ENCODE measurements at places on chromosomes 1 and 21.

GRCh38 chr1:158333405-158334155 lies 2.2 kb upstream of the CD1B start:
- no peak for DNase-seq

DNA sequence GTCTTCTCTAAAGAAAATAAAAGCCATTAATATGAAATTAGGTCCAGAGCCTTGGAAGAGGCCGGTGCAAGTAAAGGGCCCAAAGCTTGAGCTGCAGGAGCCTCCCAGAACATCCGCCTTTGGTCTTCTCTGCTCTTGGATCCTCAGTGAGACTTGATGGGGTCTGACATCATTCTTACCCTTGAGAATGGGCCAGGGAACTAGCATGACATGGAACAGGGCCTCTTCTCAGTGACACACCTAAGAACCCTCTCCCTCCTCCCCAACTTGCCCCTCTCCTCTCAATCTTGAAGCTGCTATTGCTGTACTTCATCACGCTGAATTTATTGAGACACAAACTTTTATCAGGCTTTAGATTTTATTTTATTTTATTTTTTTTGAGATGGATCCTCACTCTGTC lies 40.3 kb upstream of the SRSF10 start:
- no peak for DNase-seq

DNA sequence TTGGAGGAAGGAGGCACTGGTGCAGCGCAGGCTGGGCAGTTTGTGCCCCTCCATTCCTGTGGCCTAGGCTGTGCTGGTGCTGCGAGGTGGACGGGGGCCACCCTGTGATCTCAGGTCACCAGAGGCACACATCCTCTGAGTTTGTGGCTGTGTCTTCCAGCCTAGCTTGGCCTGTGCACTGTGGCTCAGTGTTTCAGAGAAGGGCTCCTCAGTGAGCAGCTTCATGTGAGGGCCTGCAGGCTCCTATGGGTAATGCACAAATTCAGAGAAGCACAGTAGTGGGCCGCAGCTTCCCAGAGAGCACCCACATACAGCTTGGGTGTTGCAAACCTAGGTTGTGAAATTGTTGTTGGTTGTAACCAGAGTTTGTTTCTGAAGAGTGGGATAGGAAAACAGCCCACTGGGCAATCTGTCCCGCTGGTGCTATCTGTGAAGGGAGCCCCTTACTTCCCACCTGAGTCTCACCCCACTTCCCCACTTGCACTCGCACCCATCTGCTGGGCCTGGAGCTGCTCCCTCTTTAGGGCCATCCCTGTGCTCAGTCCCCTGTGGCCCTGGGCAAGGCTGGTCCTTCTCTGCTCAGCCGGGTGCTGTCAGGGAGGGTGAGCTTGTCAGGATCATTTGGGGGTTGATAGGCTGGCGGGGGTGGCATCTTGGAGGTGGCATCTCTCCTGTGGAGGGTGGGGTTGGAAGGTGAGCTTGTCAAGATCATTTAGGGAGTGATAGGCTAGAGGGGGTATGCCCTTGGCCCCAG lies 30.2 kb downstream of the SNAP47 start:
- DNase-seq: no peak

DNA sequence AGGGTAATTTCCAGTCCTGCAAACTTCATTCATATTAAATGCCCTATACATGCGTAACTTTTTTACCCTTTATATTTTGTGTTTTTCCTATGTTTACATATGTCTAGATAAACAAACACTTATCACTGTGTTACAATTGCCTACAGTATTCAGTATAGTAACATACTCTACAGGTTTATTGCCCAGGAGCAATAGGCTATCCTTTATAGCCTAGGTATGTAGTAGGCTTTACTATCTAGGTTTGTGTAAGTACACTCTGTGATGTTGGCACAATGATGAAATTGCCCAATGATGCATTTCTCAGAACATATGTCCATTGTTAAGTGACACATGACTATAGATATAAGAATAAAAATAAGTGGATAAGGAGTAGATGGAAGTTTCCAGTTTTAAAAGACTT lies 345.5 kb upstream of the C1orf87 start:
- DNase-seq: no peak

- no peak for DNase-seq
Observed at GRCh38 chr1:31099293-31100032, 33.9 kb upstream of the PUM1 start.

DNA sequence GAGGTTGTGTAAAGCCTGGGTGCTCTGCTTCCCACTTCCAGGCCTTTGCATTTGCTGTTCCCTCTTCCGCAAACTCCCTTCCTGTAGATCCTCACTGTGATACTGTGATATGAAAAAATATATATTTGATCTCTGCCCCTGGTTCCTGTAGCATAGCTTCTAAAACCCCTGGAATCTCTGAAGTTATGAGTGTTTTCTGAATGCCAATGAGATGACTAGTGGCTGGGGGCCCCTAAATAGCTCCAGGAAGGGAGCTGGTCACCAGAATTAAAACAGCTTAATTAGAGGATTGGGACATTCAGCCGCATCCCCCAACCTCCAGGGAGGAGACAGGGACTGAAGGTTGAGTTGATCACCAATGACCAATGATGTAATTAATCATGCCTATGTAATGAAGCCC lies 21.9 kb downstream of the DUSP10 start:
- no peak for DNase-seq

DNA sequence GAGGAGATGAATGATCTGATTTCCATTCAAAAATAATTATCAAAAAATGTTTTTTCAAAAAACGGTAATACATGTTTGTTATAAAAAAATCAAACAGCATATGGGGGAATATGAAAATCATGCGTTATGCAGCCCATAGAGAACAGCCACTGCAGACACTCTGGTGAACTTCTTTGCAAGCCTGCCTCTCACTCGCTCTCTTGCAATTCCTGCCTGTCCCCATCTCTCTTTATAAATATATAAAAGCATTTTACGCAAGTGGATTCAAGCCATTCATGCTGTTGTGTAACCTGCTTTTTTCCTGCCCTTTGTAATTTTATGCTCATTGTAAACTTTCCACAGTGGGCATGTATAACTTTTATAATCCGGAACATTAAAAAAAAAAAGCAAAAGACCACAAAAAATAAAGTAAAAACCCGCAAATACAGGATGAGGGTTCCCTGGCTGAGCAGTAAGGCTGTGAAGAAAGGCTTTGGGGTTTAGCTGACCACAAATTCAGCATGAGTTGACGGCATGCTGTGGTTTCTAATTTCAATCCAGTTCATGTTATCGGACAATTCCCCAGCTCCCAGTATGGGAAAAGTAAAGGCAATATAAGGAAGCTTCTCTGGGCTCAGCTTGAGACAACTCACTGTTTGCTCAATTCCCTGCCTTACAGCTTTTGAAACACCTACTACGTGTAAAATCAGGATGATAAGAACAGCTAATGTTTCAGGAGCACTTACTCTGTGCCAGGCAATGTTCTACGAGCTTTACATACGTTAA lies 52.8 kb upstream of the ZBTB40 start:
- DNase-seq: no peak

DNA sequence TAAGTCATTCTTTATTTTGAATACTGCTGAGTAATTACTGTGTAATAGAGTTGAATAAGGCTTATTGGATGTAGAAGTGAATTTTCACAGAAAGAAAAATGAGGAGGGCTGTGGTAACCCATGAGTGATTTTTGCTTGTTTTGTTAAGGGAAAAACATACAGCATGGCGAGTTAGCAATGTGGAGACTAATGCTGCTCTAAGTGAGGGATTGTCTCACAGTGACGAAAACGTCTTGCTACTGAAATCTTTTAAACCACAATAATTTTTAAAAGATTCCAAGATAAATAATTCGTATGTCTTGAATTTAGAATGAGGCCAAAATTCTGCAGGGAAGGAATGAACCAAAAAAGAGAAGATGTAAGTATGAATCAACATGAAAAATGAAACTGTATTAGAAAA lies 16.2 kb upstream of the PLA2G4A start:
- no peak for DNase-seq

- DNase-seq: no peak
Observed at GRCh38 chr1:3956527-3957170, 56.6 kb upstream of the C1orf174 start.

GRCh38 chr1:198641501-198641900 lies 2.7 kb downstream of the PTPRC start:
- DNase-seq: no peak

DNA sequence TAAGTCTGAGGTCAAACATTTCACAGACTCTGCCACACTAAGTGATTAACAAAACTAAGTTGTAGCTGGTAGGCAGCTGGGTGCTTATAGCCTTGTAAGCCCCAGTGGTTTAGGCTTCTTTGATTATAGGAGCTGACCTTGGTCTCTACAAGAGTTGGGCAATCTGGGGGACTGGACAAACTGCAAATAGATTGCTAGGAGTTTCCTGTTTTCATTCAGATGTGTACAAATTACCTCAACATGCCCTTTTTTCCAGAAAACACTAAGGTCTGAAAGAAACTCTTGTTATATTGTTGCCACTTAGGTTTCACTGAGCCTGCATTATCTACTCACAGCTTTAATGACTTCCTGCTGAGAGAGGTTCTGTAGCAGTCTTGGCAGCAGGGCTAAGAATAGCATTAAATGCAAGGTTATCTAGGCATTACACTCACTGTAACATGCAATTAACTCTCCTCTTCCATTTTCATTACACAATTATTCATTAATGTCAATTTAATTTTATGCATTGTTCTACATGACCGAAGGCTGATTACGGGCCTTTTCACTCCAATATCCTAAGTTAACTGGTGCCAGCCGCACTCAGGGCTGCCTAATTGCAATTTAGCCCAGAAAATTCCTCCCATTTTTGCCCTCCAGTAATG lies 314.0 kb downstream of the LMO4 start:
- no peak for DNase-seq

- no peak for DNase-seq
Observed at GRCh38 chr1:170041423-170042192, 32.9 kb downstream of the KIFAP3 start.

DNA sequence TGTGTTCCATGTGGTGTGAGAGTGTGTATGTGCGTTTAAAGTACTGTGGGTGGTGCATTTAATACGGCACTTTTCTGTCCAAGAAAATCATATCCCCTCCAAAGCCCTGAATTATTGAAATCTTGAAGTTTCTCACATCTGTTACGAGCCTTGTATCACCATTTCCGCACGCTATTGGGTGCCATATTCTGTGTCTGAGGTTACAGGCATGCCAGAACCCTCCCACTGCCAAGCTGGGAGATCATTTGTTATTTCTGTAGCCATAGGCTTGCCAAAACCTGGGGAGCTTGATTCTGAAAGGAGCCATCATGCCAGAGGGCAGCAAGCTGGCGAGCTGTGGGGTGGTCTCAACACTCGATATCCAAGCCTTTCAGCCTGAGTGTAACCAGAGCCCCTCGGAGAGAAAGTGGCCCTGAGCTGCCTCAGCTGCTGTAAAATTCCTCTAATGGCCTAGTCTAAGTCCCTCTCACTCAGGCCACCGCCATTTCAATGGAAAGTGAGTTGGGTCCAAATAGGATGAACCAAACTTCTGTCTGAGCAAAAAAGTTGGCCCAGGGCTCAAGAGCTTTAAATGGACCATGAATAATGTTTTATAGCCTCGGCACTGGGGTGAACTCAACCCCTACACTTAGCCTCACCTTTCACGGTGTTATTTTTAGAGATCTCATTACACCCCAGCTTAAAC lies 298.4 kb upstream of the DUSP10 start:
- DNase-seq: no peak

GRCh38 chr1:46822248-46822826 lies 23.5 kb downstream of the CYP4B1 start:
- no peak for DNase-seq

- no peak for DNase-seq
Observed at GRCh38 chr1:43936431-43937151, 3.0 kb downstream of the ARTN start.

GRCh38 chr1:212484701-212485570 lies 52.2 kb downstream of the NENF start:
- no peak for DNase-seq

DNA sequence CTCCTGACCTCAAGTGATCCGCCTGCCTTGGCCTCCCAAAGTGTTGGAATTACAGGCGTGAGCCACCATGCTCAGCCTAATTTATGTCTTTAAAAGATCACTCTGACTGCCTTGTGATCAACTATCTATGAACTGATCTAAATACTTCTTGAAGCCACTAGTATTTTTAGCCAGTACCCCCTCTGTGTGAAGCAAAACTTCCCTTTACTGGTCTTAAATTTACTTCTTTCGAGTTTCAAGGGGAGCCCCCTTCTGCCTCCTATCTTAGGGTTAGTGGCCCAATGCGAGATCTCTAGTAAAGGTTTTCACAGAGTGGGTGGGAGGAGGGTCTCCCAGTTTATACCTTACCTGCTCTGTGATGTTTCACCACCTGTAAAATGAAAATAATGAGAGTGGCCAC lies 66.1 kb upstream of the RPL11 start:
- no peak for DNase-seq

- no peak for DNase-seq
Observed at GRCh38 chr1:243710467-243710866, 139.6 kb downstream of the AKT3 start.

- no peak for DNase-seq
Observed at GRCh38 chr1:184417916-184418315, 31.1 kb downstream of the C1orf21 start.

DNA sequence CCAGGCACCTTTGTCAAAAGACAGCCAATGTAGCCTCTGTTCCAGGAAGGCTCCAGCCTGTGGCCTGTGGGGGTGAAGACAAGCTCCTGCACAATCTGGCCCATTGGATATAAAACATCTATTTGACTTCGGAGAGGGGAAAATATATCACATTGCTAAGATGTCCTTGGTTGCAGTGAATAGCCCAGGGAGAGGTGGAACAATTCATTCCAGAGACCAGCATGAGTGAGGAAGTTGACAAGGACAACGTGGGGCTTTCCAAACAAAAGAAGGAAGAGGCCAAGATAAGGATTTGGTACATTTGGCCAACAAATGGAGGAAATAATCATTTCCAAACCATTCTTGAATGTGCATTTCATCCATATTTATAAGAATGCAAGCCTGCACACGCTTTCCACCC lies 187.0 kb downstream of the ETS2 start:
- DNase-seq: no peak

GRCh38 chr1:2840036-2840809 lies 38.7 kb upstream of the TTC34 start:
- DNase-seq: peak; percentile 72

DNA sequence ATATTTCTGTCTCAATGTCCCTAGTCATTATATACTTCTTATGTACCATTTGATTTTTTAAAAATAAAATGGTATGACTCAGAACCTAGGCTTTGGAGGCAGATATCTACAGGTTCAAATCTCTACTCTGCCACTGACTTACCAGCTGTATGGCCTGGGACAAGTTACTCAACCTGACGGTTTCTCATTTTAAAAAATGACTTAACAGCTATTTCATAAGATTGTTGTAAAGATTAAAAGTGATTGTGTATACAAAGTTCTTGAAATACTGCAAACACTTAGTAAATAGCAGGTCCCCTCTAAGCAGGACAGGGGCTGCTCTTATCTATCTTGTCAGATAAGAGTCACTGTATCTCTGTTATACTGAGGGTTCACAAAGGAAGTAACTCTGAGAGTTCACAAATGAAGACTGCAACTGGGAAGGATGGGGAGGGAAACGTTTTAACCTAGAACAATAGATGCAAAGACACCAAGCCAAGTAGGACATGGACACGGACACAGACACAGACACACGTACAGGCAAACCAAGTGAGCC lies 2.6 kb downstream of the BCAR3 start:
- DNase-seq: no peak

GRCh38 chr1:192552760-192553191 lies 22.8 kb upstream of the RGS1 start:
- DNase-seq: no peak
